ENCODE measurements at places on chromosomes 2 and 18.

- DNase-seq: no peak
Observed at GRCh38 chr18:73679941-73680712, 467.5 kb downstream of the FBXO15 start.

DNA sequence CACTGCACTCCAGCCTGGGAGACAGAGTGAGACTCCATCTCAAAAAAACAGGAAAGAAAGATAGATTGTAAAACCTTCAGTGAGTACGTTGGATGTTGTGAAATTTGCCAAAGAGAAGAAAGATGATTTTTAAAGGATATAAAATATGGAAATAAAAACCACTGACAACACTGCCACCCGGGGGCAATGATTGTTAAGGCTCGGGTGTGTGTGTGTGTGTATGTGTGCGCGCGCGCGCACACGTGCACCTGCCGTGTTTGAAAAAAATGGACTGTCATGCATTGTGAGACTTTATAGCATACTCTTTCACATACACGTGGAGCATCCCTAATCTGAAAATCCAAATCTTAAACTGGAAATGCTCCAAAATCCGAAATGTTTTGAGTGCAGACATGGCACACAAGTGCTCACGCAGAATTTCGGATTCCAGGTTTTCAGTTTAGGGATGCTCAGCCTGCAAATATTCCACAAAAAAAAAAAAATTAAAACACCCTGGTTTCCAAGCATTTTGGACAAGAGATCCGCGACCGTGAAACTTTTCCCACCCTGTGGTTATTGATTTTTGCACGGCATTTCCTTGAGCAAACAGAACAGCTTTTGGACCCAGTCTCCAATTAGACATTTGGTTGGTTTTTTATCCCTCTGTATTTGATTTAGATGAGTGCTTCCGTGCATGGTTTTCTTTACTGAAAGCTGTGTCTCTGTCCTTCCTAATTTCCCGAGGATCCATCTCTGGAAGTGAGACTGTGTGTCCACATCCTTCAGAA is 269.2 kb downstream of the AGAP1 start:
- DNase-seq: no peak

GRCh38 chr2:162938387-162938786 is 99.8 kb upstream of the KCNH7 start:
- no peak for DNase-seq

DNA sequence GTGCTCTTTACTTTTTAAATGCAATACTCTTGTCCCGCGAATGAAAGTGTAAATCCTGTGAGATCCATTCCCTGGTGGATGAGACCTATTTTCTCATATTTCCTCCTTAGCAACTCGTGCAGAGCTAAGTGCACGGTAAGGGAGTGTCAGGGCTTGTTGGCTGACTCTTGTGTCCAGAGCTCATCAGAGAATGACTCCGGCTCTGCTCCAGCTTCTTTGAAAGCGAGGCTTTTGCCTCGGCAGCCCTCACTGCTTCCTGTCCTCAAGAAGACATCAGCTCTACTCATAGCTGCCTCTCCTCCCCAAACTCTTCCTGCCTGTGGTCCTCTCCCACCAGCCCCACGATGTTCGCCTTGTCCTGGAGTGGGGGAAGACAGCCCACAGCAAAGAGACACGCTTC is 70.7 kb downstream of the LIPG start:
- DNase-seq: no peak

DNA sequence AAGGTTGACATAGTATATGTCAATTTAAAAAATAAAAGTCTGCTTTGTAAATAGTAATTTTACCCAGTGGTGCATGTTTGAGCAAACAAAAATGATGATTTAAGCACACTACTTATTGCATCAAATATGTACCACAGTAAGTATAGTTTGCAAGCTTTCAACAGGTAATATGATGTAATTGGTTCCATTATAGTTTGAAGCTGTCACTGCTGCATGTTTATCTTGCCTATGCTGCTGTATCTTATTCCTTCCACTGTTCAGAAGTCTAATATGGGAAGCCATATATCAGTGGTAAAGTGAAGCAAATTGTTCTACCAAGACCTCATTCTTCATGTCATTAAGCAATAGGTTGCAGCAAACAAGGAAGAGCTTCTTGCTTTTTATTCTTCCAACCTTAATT is 78.6 kb upstream of the CSRNP3 start:
- no peak for DNase-seq

DNA sequence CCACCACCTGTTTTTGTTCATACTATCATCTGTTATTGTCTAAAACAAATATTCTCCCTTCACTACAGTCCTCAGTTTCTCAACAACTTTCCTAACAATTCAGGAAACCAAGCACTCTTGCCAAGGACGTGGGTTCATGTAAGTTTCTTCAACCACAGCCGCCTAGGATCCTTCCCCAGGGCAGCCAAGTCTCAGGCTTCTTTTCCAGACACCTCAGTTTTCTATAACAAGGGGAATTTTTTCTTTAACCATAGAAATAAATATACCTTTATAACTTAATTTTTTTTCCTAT is 39.4 kb upstream of the AGPS start:
- no peak for DNase-seq

DNA sequence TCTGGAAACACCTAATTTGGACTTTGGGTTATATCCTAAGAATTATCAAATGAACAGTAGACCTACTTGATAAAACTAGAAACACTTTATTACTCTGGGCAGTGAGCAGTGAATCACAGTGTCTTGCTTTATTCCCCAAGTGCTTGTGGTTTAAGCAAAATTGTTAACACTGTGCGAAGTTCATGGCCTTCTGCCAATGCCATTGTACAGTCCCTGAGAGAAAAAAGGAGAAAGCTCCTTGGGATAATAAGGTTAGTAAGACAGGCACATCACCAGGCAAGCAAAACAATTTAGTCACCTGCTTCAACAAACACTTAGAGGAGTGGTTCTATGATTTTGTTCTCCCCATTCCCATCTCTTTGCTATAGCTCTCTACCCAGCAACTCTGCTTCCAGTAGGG is 39.8 kb downstream of the ADCYAP1 start:
- no peak for DNase-seq

Data from stimulated activated CD4-positive, alpha-beta T cell treated with anti-CD3 and anti-CD28 coated beads, Interleukin-1b, Interleukin-23, amount 100 ng/mL, for 1 hour (primary cell).